Sciatic nerve (tissue), 2 donors: ENCODE measurements at places on chromosomes 5 and 9.

DNA sequence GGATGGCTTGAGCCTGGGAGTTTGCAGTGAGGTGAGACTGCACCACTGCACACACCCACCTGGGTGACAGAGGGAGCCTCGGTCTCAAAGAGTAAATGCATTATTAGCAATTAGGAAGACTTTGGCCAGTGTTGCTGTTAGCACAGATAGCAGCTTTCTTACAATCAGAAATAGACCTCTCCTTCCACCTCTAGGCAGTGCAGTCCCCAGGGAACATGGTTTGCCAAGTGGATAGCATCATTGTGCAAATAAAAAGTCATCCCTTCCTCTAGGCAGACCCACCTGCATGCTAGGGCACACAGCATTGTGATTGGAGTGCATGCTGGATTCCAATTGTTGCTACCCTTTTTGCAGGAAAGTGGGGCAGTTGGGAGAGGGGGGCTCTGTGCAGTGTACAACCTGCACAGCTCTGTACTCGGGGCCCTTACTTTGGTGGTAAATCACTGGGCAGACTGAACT, 77.9 kb upstream of the KLF9 start:
- no peak for DNase-seq

DNA sequence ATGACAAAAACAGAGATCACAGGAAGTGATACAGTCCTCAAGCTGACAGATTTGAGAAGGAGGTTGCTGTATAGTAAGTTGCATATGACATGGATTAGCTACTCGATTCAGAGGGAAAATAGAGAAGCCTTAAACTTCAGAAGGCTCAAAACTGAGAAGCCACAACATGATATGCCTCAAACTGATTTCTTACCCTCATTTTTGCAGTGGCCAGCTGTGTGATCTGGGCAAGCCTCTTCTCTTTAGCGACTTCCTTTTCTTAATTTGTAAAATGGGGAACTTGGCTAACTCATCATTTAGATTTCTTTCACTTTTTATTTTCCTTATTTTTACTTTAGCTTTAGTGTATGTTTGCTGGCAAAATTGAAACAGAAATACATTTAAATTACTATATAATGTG, 421.1 kb downstream of the KIF4B start:
- DNase-seq: no peak

DNA sequence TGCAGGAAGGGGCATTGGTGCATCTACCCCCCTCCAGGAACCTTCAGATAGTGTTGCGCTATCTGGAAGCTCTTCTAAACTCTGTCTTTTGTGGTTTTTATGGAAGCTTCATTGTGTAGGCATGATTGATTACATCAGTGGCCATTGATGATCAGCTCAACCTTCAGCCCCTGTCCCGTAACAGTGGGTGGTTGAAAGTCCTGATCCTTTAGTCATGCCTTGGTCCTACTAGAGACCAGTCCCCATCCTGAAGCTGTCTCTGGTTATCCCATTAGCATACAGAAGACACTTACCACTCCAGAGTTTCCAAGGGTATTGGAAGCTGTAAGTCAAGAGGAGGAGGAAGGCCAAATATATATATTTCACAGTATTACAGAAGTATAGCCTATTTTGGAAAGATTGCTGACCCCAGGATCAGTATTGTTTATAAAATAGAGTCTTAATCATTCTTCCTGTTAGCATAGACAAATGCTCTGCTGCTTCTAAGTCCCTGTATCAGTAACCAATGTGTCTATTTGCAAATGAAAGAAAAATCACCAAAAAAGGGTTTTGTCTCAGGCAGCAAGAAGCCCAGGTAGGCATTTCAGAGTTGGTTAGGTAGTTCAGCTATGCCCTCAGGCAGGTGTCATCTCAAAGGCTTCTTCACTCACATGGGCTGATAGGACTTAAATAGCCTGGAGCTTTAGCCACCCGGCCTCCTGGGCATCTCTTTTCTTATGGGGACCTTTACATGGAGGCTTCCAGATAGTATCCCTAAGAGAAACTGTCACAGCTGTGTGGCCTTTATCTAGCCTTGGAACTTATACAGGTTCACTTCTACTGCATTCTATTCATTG, 41.6 kb downstream of the SPIN1 start:
- no peak for DNase-seq

GRCh38 chr5:128252756-128253155, 169.2 kb downstream of the SLC12A2 start:
- no peak for DNase-seq

DNA sequence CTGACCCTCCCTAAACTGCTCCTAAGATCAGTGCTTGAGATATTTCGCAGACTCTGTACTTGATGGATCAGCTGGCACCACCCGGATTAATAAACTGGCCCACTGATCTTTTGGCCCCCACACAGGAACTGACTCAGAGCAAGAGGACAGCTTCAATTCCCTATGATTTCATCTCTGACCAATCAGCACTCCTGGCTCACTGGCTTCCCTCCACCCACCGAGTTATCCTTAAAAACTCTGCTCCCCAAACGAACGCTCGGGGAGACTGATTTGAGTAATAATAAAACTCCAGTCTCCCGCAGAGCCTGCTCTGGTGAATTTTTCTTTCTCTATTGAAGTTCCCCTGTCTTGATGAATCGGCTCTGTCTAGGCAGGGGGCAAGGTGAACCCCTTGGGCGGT, 36.5 kb upstream of the CD180 start:
- DNase-seq: no peak

- DNase-seq: no peak
Observed at GRCh38 chr9:94031946-94032345, 52.3 kb upstream of the PTPDC1 start.

- no peak for DNase-seq
Observed at GRCh38 chr9:127078988-127079387, 43.4 kb downstream of the ANGPTL2 start.

DNA sequence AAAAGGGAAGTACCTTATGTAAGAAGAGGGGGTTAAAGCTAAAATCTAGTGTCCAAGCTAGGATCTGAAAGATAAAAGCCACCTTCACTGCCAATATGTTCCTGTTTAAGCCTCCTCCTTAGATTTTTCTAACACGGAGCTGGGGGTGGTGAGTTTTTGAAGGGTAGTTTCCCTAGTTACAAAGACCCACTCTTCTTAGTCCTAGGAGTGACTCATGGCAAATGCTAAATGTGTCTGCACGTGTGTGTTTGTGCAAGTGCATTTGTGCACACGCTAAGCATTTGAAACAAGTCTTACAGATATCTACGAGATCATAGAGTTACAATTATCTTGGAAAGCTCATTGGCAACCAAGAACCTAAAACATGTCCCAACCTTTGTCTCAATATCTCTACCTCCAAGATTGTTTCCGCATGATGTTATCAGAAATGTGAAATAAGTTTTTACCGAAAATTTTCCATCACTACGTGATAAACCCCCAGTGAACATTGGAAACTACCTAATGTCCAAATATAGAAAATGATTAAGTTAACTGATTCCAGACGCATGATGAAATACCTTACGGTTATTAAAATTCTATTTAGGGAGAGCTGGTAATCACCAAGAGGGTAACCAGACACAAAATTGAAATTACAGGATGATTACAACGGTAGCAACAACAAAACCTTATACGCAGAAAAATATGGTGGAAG, 78.0 kb upstream of the HRH2 start:
- DNase-seq: no peak

GRCh38 chr9:61667559-61668121, 477.8 kb downstream of the SPATA31A7 start:
- DNase-seq: no peak

GRCh38 chr5:101390151-101390908, 487.2 kb upstream of the ST8SIA4 start:
- DNase-seq: no peak

- DNase-seq: no peak
Observed at GRCh38 chr5:4097199-4097598, 501.6 kb downstream of the IRX1 start.

- no peak for DNase-seq
Observed at GRCh38 chr9:21454149-21454548, 13.9 kb downstream of the IFNA1 start.

DNA sequence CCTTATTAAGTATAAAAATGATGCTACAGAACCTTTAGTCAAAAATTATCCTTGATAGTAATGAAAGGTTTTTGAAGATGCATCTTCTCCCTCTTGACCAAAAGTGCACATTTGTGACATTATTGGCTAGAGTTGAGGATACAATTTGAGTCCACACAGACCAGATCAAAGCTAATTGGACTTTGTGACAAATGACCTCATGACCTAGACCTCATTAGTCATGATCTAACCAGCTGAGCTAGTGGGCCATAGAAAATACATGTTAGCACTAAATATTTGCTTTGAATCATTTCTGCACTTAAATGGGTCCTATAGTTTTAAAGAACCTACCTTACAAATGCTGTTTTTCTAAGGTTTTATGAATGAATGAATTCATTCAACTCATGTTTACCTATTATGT, 182.1 kb downstream of the RFX3 start:
- DNase-seq: no peak

DNA sequence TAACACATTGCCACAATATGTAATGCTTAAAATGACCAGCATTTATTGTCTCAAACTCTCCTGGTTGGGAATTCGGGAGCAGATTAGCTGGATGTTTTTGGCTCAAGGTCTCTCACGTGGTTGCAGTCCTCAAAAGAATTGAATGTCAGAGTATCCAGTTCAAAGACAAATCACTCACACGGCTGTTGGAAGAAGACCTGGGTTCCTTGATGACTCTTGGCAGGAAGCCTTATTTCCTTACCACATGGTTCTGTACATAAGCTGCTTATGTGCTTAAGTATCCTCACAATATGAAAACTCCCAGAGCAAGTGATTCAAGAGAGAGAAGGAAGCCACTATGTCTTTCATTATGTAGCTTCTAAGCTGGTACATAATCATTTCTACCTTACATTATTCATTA, 230.3 kb upstream of the PTPRD start:
- DNase-seq: no peak

DNA sequence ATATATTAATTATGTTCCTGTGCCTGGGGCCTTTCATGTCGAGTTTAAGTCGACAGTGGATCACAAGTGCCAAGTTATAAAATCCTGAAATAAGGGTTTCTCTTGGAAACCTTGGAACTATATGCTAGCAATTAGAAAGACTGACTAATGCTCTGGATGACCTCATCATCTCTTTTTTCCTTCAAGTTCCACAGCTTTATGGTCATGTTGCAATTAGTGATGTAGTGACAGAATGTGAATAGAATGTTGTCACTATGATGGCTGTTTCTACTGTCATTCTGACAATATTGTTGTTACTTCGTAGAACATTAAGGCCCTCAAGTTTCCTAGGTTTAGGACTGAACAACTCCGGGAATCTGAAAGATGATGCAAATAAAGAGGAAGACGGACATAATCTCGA, 368.0 kb upstream of the SEMA6A start:
- no peak for DNase-seq

- DNase-seq: no peak
Observed at GRCh38 chr9:69086769-69087168, 51.2 kb downstream of the FXN start.

GRCh38 chr9:131733541-131734061, 6.3 kb downstream of the RAPGEF1 start:
- DNase-seq: no peak

DNA sequence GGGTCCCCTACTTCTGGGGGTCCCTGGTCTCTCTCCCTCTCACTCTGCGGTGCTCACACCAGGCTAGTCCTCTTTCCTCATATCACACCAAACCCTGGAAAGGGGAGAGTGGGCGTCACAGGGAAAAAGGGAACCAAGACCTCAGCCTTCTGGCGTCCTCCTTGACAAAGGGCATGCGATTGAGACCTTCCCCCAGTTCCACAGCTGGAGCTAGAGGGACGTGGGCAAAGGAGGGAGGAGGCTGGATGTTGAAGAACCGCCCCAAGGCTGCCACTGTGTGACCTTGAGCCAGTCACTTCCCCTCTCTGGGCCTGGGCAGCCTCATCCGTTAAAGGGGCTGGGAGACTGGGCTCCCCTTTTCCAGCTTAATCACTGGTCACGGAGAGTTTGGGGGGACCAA, 18.5 kb upstream of the TOR2A start:
- no peak for DNase-seq

DNA sequence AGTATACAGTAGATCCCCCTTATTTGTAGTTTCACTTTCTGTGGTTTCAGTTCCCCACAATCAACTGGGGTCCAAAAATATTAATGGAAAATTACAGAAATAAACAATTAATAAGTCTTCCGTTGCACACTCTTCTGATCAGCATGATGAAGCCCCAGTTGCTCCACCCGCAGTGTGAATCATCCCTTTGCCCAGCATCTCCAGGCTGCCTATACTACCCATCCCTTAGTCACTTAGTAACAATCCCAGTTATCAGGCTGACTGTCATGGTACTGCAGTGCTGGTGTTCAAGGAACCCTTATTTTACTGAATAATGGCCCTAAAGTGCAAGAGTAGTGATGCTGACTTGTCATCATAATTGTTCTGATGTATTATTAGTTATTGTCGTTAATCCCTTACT, 28.9 kb downstream of the SHC3 start:
- no peak for DNase-seq

DNA sequence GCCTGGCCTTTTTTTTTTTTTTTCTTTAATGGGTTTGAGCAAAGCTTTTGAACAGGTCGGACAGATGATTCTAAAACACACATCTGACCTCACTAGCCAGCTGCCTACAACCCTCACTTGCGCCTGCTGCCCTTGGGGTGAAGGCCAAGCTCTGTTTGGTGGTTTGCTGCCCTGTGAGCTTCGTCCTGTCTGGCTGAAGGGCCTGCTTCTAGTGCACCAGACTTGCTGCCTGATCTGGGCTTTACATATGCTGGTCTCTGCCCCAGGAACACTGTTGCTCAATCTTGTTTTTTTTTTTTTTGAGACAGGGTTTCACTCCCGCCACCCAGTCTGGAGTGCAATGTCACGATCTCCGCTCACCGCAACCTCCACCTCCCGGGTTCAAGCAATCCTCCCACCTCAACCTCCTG, 16.4 kb upstream of the DOLPP1 start:
- DNase-seq: no peak

DNA sequence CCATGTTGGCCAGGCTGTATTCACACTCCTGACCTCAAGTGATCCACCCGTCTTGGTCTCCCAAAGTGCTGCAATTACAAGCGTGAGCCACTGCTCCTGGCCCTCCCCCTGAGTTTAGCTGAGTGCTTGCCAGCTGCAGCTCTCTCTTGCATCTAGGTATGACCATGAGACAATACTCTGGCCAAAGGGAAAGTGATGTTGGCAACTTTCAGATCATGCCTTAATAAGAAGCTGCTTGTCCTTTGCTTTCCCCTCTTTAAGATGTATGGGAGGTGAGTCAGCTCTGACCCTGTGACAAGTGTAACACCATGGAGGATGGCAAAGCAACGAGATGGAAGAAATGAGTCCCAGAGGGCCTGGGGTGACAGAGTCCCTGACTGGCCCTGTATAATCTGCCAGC, 18.7 kb upstream of the DCAF12 start:
- DNase-seq: no peak

DNA sequence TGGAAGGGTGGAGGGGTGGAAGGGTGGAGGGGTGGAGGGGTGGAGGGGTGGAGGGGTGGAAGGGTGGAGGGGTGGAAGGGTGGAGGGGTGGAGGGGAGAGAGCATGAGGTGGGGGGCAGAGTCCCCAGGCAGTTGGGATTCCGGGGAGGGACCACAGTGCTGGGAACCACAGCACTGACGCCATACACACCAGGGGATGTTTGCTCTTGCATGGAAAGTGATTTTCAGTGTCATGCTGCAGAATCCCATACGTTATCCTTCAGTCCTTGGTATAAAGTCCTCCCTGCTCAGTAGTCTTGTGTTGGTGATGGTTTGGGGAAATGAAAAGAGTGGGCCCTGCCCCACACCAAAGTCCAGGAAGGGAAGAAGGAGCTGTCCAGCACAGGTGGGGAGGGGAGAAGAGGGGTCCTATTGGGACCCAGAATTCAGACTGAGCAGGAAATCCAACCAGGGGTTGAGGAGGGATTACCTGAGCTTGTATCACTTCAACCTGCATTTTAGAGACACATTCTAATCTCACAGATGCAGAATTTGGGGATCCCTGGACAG, 5.5 kb upstream of the FIBCD1 start:
- DNase-seq: no peak
